ENCODE measurements at places on chromosomes 5 and 9.

DNA sequence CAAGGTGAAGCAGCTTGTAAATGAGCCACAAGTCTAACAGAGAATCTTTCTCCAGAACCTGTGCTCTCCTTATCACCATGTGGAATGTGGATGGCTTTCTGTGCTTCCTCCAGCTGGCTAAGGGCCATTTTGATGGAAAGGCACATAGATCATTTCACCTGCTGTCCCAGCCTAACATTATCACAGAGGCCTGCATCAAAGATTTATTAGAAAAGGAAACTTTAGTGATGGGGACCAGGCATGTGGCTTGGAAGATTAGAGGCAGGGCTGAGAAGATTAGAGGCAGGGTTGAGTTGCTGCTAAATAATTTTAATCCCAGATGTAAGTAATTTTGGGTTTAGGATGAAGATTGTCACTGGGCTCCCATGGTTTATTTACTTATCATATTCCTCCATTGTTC, 6.3 kb downstream of the SPEF2 start:
- DNase-seq: no peak

DNA sequence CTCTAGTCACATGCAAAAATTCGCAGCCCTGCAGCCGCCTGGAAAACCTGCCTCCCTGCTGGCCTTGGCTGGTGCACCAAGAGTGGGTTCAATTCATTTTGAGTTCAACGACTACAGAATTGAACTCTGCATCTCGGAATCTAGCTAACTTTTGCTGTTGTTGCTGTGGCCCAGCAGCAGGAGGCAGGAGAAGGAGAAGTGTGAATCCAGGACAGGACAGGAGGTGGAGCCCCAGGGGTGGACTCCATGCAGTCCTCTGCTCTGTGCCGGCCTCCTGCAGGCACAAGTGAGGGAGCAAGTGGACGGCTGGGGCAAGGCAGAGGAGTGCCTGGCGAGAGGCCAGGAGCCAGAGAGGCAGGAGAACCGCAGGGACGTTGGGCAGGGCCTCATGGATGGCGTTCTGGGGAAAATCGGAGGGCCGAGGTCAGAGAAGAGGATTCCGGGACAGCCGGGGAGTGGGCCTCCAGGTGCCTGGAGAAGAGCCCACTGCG, 214.2 kb downstream of the FANCC start:
- DNase-seq: no peak

DNA sequence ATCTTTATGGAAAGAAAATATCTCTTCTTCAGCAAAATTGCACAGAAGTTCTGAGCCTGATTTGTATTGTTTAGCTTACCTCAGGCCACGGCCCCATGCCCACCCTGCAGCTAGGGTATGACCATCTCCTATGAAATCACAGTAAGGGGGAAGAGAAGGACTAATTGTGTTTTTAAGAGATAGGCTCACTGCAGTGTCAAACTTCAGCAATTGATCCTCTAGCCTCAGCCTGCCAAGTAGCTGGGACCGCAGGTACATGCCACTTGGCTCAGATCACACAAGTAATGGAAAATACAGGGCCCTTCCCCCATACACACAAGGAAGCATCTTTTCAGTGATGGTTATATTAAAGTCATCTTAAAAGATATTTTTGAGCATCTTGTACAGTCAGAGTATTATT, 60.0 kb downstream of the DMAC1 start:
- no peak for DNase-seq

- no peak for DNase-seq
Measured at GRCh38 chr5:168877132-168877892, 298.1 kb upstream of the PANK3 start.

DNA sequence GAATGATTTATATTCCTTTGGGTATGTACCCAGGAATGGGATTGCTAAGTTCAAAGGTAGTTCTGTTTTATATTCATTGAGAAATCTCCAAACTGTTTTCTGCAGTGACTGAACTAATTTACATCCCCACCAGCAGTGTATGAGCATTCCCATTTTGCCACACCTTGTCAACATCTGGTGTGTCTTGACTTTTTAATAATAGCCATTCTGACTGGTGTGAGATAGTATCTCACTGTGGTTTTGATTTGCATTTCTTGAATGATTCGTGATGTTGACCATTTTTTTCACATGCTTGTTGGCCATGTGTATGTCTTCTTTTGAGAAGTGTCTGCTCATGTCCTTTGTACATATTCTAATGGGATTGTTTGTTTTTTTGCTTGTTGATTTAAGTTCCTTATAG, 421.5 kb downstream of the KIAA0825 start:
- no peak for DNase-seq

DNA sequence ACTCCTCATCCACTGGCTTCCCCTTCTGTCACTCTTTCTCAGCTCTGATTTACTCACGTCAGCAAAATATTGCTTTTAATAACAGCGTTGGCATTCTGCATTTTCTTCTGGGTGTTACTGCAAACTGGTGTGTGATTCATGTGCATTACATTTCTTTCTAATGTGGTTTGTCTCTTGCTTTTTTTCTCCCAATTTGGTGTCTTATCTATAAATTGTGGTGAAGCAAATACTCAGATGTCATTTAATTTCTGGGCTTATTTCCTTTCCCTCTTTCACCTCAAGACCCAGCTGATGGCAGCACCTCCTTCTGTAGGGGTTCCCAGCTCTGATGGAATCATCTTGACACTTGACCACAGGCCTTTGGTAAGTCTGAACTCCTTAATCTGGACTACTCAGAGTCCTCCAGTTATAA, 180.7 kb upstream of the ZNF618 start:
- no peak for DNase-seq

GRCh38 chr5:57658018-57658417, 175.4 kb upstream of the ACTBL2 start:
- DNase-seq: no peak

DNA sequence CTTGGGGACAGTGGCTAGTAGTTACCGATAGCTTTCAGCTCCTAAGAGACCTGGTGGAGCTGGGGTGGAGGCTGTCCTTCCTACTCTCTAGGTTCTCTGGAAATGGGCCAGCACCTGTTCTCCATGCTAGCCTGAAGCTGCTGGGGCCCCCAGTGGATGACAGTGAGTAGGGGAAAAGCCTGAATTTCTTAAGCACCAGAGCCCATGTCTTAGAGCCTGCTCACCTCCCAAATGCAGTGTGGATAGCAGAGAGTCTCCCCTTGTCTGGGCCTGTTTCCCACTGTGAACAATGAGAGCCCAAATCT, 105.8 kb downstream of the DAB2IP start:
- DNase-seq: no peak

DNA sequence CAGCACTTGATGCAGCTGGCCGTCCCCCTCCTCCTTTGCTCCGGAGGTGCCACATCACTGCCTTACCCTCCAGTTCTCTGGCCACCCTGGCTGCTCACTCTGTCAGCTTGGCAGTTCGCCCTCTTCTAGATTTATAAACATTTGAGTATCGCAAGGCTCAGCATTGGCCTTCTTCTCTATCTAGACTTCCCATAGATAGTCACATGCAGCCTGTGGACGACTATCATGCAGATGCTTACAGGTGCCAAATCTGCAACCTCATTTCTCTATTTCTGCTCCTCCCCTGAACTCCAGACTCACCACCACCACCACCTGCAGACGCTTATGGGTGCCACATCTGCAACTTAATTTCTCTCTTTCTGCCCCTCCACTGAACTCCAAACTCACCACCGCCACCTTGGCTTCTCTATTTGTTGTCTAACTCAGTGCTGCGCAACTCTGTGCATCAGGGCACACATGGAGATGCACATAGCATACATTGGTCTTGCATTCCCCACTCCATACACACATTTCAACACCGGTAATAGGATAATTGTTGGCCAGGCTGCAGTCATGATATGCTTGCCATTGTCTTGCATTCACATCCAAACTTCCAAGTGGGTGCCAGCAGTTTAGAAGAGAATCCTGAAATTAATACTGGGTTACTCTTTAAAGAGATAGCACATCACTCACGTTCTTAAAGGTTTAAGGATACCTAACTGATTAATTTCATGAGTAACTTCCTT, 1.9 kb upstream of the DAP start:
- no peak for DNase-seq

DNA sequence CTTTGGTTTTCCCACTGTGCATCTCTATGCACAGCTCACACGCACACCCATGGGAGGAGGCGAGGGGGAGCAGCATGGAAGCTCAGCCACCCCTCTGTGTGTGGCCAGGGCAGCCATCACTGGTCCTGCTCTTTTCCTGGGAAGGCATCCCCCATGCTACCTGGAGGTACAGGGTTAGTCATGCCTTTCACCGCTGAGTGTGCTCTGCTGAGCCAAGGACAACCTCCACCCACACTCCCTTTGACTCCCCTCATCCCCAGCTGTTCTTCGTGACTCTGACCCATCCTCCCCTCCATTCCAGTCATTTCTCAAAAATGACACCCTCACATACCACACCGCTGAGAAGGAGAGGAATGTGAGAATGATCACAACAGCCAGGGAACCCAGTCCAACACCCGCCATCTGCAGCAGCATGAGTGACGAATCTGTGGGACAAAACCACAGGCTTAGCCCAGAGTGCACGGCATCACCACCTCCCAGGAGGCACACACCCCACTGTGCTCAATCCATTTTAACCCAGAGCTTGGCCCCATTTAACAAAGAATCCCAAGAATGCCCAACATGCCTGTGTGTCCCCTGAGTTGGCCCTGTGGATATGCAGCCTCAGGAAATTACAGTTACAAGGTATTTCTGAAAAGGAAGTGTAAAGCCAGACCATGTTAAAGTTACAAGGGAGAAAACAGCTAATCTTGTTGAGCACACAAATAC, 133.4 kb downstream of the SUSD1 start:
- DNase-seq: no peak

DNA sequence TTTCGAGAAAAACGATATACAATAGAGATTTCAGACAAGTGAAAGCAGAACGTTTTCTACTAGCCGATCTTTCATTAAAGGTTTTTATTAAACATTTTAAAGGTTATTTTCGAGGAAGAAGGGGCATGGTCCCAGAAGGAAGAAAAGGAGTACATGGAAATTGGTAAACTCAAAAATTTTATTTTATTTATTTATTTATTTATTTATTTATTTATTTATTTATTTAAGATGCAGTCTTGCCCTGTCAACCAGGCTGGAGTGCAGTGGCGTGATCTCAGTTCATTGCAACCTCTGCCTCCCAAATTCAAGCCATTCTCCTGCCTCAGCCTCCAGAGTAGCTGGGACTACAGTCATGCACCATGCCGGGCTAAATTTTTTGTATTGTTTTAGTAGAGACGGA, 77.4 kb downstream of the RANBP17 start:
- no peak for DNase-seq

- no peak for DNase-seq
Measured at GRCh38 chr9:87573841-87574342, 76.2 kb downstream of the DAPK1 start.

GRCh38 chr9:125889112-125889475, 141.9 kb downstream of the PBX3 start:
- DNase-seq: no peak

GRCh38 chr5:61496446-61496845, 164.4 kb downstream of the ZSWIM6 start:
- DNase-seq: no peak

DNA sequence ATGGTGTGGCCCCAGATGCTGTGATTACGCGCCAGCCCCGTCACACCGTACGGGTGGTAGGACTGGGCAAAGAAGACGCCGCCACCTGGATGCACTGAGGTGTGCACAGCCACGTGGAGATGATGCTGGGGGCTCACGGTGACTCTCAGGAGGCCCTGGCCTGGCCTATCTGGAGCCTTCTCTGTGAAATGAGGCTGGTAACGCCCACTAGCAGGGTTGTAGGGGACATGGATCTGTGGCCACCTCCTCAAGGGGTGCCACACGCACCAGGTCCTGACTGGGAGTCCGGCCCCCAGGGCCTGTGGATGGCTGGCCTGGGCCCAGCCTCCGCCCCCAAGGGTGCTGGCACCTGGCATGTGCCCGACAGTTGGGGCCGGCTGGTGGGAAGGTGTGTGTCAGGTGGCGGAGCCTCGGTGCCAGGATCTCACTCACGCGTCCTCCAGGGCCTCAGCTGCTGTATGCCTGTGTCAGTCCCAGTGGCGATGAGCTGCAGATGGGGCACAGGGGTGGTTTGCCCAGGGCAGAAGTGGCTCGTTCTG, 32.4 kb downstream of the NEK6 start:
- no peak for DNase-seq

DNA sequence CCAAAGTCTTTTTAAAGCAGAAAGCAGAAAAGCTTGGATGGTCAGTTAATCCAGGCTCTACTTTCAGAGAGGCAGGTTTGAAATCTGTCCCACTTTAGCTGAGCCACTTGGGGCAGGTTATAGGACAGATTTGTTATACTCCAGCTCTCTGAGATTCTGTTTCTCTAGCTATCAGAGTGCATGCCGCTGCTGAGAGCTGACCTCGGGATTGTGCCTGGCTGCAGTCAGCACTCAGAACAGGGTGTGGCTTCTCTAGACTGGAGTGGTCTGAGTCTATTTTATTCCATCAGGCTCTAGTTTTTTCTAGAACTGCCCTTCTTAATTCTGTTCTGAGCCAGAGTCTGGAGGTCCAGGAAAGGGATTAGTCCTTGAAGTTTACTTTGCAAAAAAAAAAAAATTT, 67.7 kb downstream of the NDFIP1 start:
- DNase-seq: no peak

Measured in stimulated activated CD8-positive, alpha-beta memory T cell treated with anti-CD3 and anti-CD28 coated beads, Interleukin-12 subunit alpha, Interleukin-12 subunit beta, amount 100 ng/mL, for 1 hour (primary cell).